ENCODE measurements at places on chromosomes 4 and X.

GRCh38 chr4:88963817-88964216 lies 93.2 kb downstream of the FAM13A start:
- no peak for DNase-seq

- DNase-seq = no peak
Measured at GRCh38 chr4:170526471-170526870, 436.7 kb upstream of the AADAT start.

DNA sequence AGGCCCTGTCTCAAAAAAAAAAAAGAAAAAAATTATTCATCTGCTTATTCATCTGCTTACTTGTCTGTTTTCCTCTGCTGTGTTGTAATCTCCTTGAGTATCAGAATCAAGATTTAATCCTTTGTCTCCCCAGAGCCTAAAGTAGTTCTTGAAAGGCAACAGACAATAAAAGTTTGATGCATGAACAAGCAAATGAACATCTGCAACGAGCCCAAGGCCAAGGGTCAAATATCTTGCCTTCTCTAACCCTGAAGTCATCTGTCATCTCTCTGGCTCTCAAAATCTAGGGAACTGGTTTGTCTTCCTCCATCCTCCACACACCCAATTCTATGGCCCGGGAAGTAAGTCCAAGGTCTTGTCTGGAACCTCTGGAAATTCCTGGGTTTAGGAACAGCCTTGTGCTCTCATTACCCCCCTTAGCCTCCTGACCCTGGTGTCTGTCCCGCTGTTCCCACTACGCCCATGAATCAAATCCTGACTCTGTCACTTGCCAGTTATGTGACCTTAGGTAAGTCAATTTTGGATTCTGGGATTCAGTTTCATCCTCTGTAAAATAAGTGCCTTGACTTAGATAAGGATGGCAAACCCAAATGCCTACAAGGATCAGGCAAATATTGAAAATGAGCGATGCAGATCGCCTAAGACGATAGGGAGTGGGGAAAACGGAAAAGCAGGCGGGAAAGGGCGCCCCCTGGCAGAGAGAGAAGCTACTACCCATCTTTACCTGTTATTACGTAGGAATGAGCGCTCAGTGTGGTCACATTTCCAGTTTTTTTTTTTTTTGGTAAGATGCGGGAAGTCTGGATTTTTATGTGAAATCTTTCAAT lies 102.7 kb upstream of the DHX15 start:
- peak; percentile 56 for DNase-seq

DNA sequence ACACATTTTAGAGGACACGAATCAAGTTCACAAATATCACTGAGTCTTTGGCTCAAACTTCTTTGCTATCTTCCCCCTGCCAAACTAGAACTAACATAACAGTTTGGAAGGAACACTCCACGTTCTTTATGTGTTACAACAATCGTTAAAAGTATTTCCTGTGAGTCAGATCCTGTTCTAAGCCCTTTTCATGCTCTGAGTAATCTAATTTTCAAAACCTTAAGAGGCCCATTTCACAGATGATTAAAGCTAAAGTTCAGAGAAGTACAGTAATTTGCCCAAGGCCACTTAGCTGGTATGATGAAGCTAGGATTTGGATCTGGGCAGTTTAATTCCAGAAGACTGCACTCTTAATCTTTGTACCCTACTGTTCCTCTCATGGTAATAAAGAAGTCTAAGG lies 854.4 kb upstream of the INTU start:
- DNase-seq = no peak

DNA sequence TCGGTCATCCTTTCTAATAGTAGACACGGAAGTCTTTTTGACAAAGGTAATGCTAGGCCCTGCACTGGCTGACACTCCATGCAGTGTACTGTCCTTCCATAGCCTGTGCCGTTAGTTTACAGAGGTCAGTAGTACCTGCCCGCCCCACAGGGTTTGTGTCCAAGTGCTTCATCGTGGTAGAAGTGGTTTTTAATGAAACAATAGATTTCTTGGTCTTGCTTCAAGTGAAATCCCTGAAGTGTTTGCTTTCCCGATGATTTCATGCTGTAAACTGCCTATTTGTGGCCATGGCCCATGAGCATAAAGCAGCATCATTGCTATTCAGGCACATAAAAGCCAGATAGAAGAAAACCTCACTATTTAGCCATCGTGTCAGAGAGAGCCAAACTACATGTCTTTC lies 139.3 kb downstream of the GPR143 start:
- no peak for DNase-seq

Data from HEK293T (cell line).